ENCODE measurements at places on chromosomes 5 and 9.

DNA sequence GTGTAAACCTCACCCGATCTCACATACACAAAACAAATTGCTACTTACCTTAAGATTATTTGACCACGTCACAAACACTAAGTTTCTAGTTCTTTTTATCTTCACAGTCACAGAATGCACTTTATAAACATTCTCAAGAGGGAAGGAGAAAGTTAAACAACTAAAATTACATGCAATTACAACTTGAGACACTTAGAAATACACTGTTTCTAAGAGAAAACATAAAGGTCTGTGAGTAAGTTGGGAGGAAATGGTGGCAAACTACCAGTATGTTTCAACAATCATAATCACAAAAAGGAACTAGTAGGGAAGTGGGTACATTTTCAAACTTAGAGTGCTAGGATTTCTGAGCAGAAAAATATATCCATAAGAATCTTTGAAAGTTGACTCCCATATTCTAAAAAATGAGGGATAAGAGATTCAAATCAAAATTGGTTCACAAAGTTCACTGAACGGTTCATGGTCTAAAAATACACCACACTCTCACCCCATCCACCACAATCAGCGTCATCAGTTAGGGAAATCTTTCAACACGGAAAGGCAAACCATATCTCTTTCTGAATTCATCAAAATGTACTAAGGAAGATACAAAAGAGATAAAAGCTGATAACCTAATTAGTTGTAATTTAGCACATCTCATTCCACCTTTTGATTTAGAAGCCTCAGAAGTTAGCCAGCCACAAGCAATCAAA is 182.6 kb downstream of the BNC2 start:
- no peak for DNase-seq

DNA sequence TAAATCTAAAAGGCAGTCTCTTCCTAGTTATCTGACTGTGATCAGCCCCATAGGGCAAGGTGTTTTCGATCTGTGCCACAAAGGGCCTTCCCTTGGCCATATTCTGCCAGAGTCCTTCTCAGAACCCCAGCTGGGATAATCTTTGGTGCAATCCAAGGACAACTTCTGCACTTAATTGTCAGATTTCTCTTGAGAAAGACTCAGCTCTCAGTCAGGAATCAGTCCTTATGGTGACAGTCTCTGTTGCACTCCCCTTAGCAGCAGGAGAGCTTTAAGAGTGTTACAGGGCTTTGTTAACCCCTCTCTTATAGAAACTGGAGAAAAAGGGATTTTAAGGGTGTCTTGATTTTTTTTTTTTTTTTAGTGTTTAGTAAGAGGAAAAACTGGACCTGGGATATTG is 15.4 kb upstream of the RFX3 start:
- no peak for DNase-seq

DNA sequence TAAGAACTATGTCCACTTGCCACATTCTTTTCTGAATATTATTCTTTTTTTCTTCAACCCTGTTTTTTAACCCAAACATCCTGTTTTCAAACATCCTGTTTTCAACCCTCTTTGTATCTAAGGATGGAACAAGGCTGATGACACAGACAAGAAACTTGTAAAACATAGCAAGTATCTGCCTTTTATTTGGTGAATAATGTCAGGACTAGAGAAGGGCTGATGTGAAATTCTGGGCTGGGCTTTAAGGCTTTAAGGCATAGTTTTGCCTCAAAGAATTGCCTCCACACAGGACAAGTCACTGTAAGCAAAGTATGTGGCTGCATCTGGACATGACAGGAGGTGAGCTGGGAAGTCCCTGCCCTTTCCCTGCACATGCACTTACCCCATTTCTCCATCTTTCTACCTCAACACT is 42.5 kb upstream of the RIC1 start:
- DNase-seq, result peak; percentile 21

- DNase-seq, result no peak
Observed at GRCh38 chr5:140072812-140073211, 29.7 kb upstream of the NRG2 start.

- DNase-seq, result no peak
Observed at GRCh38 chr5:151523335-151523734, 67.8 kb downstream of the FAT2 start.

GRCh38 chr9:9563817-9564216 is 1049.0 kb downstream of the PTPRD start:
- DNase-seq, result no peak

- no peak for DNase-seq
Observed at GRCh38 chr5:148829248-148829594, 2.8 kb downstream of the ADRB2 start.

DNA sequence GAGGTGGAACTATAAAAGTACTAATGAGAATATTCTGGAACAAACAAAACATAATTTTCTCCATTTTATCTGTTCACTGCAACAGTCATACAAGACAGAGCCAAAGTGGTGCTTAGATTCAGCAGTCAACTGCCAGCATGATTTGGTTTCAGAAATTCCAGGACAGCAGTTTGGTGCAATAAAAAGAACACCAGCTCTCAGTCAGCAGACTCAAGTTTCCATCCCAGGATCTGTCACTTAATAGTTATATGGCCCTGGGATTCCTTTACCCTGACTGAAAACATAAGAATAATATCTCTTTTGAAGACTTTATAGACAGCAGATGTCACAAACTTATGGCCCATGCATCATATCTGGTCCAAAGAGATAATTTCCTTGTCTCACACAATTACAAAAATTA is 92.8 kb upstream of the RASEF start:
- DNase-seq, result no peak

- DNase-seq, result no peak
Observed at GRCh38 chr5:125256296-125256695, 509.9 kb upstream of the ZNF608 start.

DNA sequence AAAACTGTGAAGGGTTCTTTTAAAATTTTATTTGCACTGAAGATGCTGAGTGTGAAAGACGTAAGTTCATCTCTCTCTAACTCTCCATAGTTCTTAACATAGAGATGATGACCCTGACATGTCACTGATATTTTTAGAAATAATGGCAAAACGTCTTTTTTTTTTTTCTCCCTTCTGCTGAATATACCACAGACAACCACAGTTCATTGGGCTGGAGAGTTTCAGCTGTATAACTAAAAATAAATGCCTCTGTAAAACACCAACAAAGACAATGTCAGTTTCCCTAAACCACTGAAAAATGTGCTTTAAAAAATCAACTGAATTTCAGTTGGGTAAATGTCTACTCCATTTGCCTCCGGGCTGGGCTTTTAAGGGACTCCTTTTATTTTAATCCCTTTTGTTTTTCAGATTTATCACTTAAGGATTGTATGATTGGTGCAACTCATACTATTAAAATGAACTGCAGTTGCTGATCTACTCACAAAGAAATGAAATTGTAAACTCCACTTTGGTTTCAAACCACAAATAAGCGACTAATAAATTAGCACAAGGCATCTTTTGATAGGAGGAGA is 830.9 kb upstream of the WWC1 start:
- no peak for DNase-seq

- DNase-seq, result no peak
Observed at GRCh38 chr9:9117866-9118265, 1318.3 kb upstream of the DMAC1 start.

DNA sequence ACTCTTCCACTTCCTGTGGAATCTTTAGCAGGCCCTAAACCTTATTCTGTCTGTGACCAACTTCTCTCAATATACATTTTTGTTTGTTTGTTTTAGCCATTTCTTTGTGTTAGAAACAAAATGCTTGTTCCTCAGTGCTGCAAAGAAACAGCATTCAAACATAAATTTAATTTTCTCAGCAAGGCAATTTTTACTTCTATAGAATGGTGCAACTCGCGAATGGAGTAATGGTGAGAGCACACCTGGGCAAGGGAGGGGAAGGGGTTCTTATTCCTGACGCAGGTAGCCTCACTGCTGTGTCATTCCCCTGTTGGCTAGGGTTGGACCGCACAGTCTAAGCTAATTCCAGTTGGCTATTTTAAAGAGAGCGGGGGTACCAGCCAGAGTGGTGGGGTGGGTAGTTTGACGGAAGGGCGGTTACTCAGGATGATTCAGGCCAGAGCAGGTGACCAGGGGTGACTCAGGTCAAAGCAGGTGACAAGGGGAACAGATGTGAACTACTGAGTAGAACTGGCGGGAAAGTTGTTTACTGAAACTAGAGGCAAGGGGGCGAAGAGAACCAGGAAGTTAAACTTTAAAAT is 21.4 kb downstream of the ZNF169 start:
- no peak for DNase-seq
